Stromal cell of bone marrow (primary cell): ENCODE measurements at places on chromosomes 12 and 14.

DNA sequence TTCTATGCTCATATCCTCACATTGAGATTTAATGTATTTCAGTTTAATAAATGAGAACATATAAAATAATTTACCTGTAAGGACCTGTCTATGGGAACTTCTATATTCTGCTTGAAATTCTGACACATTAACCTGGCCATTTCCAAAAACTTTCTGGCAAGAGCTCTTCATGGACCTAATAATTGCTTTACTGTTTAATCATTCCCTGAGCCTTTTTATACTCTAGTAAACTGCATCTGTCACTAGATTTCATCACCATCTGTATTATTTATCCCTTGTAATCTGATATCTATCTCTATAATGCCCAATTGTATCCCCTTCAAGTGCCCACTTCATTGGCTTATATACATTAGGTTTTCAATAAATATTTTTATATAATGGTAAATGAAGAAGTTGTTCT, 327.7 kb downstream of the RAD51B start:
- DNase-seq: no peak

DNA sequence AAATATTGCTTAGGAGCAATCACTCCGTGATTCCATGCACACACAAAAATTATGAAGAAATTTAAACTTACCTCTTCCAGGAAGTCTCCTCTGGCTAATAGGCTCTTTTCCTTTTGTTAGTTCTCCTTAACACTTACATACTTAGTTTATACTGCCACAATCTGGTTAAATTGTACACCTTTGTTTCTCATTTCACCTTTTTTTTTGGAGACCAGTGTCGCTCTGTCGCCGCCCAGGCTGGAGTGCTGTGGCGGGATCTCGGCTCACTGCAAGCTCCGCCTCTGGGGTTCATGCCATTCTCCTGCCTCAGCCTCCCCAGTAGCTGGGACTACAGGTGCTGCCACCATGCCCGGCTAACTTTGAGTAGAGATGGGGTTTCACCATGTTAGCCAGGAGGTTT, 2.2 kb upstream of the ANKRD52 start:
- no peak for DNase-seq

DNA sequence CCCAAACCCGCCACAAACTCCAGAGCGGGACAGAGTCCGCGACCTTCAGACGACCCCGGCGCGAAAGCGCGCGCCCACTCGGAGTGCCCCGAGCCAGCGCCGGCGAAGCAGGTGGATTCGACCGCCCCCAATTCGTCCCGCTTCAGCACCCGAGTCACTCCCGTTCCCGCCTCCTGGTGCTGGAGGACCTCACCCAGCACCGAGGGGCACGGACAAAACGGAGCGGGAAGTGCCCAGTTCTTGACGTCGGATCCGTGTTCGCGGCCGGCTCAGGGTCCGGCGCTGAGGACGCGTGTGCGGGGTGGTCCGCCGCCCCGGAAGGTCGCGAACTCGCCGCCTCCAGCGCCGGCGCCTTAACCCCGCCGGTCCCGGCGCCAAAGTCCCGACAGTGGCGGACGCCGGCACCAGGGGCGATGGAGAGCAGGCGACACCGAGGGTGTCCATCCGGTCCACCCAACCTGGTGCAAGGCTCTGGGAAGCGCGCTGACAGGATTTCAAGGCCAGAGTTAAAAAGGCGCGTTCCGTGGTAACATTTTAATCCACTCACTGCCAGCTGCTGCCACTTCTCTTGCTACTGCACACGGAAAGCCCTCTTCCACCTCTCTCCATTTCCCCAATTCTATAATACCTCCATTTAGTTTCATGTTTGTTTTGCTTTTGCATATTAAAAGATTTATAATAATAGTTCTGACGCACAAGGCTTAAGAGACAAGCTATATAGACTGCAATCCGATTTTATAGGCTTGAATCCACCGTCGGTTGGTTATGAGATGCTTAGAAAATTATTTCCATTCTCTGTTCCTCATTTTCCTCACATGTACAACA, 240.0 kb upstream of the CPNE8 start:
- no peak for DNase-seq

DNA sequence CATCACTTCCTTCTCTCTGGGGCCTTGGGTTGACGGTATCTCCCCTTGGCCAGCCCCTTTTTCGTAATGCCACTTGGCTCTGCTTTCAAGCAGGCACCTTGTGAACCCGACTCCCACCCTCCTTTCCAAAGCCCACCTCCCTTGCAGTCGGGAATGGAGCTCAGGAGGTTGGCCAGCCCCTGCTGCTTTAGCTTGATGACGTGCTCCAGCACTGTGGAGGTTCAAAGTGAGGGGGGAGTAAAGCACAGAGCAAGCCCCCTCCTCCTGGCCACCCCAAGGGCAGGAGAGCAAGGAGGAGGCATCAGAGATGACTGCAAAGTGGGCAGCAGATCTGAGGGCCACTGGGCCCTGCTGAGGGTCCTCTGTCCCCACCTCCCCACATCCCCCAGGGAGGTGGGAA, 103.4 kb downstream of the ZFP36L1 start:
- DNase-seq: no peak

- DNase-seq: no peak
These were observed 195.8 kb downstream of the TSPAN9 start for GRCh38 chr12:3272958-3273357.

DNA sequence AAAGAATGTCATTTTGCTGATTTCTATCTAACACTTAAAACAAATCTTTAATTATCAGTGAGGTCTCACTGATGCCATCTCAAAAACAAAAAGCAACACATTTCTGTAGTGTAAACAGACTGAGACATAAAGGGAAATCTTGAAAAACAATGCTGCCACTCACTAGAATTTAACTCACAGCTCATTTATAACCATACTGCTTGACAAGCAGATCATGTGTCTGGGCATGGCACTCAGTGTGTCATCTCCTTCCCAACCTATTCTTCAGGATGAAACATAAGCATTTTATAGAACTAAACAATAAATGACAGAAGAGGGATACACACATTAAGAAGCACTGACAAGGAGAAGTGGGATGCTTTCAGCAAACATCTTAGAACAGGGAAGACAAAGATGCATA, 22.4 kb downstream of the ATF7 start:
- DNase-seq: no peak
